ENCODE measurements at places on chromosomes 12 and 14.

DNA sequence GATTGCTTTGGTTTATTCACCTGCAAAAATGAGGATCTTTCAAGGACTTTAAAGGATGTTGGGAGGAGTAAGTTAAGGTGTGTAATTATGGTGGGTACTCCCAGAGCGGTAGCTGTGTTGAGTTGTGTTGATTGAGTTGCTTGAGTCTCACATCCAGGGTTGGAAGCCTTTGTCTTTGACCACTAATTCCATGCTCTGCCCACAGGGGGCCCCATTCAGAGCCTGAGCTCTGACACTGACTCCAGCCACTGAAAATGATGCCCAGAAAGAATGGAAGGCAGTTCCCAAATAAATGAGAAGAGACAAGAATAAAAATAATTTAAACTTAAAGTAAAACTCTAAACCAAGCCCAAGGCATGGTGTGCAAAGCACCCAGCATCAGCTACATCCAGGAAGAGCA, 237.4 kb upstream of the PWP1 start:
- no peak for DNase-seq

DNA sequence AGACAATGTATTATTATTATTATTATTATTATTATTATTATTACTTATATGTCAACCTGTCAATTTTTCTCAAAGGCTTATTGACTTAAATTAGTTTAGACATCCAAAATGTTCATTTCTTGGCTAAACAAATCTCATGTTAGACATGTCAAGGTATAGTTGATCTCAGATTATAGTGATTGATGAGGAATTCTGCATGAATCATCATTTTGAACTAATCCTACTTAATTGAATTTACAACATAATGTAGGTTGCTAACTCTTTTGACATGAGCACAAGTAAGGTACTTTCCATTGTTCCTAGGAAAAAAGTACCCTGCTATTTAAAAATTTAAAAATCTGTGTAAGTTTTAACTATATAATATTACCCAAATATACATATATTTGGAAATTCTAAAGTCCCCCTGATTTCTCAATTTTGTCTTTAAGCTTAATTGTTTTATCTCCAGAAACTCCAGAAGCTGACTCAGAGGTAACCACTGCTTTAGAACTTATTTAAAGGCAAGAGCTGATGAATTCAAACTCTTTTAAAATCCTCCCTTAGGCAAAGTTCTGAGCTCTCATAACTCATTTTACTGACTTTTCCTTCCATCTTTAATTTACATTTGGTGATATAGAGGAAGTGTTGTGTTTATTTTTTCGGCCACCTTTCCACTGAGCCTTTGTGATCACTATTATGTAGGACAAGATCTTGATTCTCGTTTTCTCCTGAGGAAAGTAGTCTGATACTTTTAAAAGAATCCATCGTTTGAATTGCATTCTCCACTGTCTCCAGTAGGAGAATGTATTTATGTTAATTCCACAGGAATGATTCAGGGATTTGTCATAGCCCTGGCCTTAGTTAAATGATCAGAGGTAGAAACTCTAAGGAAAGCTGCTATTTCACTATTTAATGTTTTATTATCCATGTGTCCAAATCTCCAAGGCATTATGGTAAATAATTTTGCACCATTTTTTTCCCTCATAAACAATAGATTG, 1304.5 kb downstream of the AACS start:
- DNase-seq, result no peak

GRCh38 chr14:86088156-86088555, 558.2 kb downstream of the FLRT2 start:
- DNase-seq, result no peak

- no peak for DNase-seq
These were observed 278.2 kb upstream of the SLC16A7 start for GRCh38 chr12:59317598-59317997.

DNA sequence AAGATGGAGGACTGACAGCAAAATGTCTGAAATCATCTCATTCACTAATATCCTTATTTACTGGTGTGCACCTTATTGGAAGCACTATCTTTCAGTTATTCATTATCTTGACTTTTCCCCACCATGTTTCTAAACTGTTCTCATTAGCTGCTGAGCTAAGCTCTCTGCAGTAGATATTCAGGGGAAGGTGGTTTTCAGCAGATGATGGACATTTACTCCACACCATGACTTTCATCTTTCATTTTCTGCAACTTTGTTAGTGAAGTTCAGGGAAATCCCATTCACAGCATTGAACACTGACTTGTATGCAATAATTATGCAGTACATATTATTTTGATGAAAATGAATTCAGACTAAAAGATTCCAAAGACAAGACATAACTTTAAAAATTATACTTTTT, 373.6 kb upstream of the FLRT2 start:
- DNase-seq, result no peak
